ENCODE measurements at places on chromosomes 4 and X. TPM values are rescaled to one million over a fixed set of nuclear protein-coding genes. Genes with fewer than 3 reads are reported as not detected.

GRCh38 chr4:167555338-167556022 is 321.2 kb upstream of the SPOCK3 start:
- DNase-seq, result no peak

- DNase-seq, result no peak
These were observed 32.4 kb upstream of the TMEM131L start for GRCh38 chr4:153433754-153434105.

DNA sequence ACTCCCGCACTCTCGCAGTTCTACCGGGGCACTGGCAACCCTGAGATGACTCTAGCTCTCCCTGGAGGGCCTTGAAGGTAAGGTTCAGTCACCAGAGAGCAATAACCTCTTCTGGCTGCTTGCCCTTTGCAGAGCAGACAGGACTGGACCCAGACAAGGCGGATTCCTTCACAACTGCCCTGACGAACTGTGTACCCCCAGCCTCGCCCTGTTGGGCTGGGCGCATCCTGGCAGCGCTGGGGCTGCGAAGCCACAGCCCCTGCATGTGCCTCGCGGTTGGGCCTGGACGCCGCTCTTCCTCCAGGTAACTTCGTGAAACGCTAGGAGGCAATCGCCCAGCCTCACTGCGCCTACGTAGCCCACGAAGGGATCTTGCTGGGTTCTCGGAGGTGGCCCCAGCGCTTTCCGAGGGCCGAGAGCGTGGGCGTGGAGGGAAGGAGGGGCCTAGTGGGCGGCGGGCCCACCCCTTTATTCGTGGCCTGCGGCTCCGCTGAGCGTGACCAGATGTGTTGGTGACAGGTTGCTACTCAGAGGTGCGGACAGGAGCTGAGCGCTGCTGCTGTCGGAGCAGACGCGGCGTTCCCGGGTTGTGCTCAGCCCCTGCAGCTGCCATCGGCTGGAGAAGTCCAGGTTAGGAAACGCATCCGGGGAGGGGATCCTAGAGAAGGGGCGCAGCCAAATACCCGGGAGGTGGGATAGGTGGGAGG is 1.9 kb upstream of the MAMLD1 start:
- no peak for DNase-seq

GRCh38 chr4:76022677-76023076 is 620 bp downstream of the CXCL10 start:
- no peak for DNase-seq

DNA sequence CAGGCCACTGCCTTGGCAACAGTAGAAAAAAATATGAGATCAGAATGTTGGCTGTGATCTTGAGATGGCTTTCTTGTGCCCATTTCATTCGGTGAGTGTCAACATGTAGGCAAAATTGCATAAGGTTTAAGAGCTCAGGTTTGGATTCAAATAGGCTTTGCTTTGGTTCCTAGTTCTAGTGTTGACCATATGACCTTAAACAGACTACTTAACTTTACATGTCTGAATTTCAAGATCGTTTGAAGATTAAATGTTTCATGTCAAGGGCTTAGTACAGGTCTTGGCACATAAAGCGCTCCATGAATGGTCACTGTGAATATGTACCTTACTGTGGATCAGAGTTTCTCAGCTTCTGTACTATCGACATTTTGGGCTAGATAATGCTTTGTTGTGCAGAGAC is 204.2 kb downstream of the MGST2 start:
- DNase-seq, result no peak

DNA sequence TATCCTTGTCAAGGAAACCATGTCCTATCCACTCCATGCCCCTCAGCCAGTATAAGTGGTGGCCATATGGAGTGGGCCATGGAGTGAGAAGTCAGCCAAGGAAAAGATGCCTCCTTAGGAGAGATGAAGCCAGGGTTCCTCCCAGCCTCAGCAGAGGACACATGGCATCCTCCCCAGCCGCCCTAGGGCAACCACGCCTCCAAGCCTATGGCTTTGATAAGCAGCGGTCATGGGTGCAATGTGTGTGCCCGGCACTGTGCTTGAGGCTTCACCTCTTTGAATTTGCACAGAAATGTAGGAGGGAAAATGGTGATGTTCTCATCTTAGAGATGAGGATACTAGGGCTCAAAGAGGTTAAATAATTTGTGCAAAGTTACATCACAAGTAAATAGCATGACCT is 34.6 kb upstream of the TBC1D14 start:
- no peak for DNase-seq

GRCh38 chrX:13346646-13347045 is 26.8 kb upstream of the ATXN3L start:
- peak; percentile 10 for DNase-seq

DNA sequence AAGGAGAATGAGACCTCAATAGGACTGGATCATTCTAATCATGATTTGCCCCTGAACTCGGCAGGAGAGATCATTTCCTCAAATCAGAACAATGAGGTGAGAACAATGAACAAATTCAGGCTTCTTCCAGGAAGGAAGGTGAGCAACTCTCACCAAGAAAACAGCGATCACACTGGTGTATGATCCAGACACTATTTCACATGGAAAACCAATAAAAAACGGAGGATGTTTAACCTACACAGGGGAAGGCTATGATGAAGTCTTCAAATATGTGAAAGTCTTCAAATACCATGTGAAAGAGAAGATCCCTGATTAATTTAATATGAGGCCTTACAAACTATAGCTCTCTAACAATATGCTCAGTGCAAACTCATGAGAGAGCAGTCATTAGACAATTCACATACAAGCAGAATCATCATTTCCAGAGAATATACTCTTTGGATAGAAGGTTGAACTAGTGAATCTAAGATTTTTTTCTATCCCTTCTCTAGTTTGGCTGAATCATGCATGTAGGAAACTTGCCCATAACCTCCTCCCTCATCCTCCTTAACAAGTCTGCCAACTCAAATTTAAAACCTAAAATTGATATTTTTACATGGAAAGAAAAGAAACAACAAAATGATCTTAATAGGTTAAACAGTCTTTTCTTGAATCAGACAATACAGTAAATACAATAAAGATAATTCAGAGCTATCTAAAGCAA is 122.5 kb downstream of the ADAMTS3 start:
- DNase-seq, result no peak

GRCh38 chr4:77817304-77818072 is 1.7 kb downstream of the CNOT6L start:
- DNase-seq, result peak; percentile 12

GRCh38 chr4:137572647-137573046 is 40.4 kb upstream of the PCDH18 start:
- DNase-seq, result no peak

- no peak for DNase-seq
These were observed 40.6 kb downstream of the MRPL1 start for GRCh38 chr4:77903186-77903585.

- no peak for DNase-seq
These were observed 324.8 kb upstream of the INTU start for GRCh38 chr4:127307996-127308395.

DNA sequence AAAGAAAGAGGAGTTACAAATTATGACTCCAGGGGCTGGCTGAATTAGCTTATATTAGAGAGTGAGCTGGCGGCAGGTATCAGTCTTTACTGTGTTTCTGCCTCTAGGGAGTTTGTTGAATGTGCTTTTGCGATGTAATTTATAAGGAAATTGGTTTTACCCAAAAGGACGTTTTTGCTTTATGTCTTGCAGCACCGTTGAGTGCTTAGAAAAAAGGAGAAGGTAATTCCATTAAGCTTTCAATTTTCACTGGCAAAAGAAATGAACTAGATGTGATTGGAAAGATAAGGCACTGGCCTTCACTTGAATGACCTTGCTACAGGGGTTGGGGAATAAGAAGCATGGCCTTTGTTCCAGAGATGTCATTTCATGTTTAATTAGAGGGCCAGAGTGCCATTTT is 74.9 kb upstream of the CBR4 start:
- no peak for DNase-seq

DNA sequence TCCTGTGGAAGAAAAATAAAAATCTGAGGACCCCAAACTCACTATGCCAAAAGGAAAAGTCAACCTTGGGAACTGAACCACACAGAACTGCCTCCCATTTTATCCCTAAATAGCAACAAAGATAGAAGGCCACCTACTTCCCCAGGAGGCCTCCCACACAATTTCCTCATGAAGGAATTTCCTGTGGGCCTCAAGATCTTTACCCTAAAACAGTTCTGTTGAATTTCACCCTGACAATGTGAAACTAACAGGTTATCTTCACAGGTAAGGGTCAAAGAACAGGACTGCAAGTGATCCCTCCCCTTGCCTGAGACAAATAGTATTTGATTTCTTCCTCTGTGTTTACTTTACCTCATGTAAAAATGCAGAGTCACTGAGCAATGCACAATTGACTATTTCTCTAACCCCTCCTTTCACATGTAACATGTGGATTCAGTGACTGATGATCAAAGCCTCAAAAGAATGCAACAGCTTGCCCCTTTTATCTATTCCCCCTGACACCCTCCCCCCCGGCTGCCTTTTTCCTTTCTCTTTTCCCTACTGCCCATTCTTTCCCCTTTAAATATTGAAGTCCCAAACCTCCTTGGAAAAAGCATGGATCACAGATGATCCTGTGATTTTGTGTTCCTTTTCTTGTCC is 33.3 kb downstream of the MEPE start:
- no peak for DNase-seq

DNA sequence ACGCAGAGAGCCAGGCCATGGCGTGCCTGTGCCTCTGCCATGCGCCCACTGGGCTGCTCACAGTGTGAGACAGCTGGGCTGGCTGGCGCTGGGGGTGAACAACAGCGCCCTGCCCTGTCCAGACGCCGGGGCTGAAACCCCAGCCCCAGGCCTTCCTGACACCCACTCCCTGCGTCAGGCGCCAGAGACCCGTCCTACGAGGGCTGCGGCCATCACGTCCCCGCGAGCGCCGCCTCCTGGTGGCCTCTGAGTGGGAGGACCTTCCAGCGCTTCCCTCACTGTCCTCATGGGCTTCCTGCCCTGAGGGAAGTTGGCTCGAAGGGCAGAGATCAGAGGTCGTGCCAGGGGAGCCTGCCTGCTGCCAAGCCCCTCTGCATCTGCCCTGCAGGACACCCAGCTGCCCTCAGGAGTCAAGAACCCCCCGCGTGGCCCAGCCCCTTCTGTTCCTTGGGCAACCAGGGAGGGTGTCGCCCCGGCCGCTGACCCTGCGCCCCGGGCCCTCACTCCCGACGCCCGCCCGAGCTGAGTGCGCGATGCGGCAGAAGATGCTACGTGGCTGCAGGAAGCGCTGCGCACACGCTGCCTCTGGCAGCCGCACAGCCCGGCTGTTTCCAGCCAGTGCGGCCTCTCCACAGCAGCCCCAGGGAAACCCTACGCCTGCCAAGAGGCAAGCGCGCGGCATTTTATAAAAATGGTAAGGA is 16.2 kb downstream of the NELFA start:
- no peak for DNase-seq

DNA sequence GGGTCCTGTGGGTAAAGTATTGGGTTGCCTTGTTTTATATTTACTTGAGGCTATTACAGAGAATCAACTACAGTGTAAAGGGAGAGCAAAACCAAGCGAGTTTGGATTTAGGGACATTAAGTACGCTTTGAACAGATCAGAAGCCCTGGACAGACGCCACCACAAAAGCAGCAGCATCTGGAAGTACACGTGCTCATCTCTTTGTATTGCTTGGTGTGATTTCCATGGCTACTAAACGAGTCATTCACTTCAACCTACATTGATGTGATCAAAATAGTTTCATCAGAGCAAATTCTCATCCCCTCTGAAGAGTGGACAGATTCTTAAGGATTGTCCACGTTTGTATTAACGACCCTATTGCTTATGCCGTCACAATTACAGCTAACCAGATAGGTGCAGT is 85.1 kb downstream of the SORBS2 start:
- DNase-seq, result no peak

GRCh38 chrX:34350561-34351335 is 218.6 kb upstream of the FAM47A start:
- no peak for DNase-seq

DNA sequence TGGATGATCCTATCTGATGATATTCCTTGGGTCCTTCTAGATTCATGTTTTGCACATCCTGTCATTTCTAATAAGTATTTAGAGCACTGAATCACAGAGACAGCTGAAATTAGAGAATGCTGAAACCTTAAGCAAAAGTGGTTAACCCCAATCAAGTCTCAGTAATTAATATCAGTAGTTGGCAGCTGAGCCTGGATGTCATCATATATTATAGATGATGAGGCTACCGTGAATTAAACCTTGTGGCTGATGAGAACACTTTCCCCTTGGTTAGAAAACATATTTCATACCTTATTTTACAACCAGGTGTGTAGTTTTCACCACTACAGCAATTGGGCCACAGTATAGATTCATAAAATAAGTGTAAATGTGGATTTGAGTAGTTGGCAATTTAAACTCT is 499.0 kb downstream of the PDGFC start:
- no peak for DNase-seq

GRCh38 chr4:145605941-145606340 is 13.2 kb upstream of the MMAA start:
- DNase-seq, result no peak

DNA sequence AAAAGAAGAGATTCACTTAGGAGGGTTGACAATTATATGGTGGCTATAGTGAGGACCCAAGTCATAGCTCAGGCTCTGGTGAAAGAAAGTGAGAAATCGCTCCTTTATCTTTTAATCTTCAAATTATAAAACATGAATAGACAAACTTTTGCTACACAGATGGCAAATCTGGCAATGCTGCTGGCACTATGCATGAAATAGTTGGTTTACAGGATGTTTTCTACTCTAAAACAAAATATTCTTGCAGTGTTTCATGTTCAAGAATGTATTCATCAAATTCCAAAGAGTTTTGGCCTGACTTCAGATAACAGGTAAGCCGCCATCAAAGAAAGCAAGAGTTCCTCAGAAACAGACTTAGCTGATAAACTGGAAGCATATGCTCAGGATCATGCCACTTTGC is 801.2 kb downstream of the C4orf33 start:
- no peak for DNase-seq

GRCh38 chr4:5051278-5052203 is at the start of gene STK32B:
STK32B (plus strand) TSS chr4:5051480.
- peak; percentile 46 for DNase-seq

- DNase-seq, result no peak
These were observed at the start of gene TRPC5OS for GRCh38 chrX:111875881-111876280. TRPC5OS (plus strand) TSS chrX:111876181; CDS start chrX:111901850, 25,669 bp downstream.

GRCh38 chr4:992297-993110 is 700 bp downstream of the SLC26A1 start:
- peak; percentile 92 for DNase-seq

Gene MSX1
- total RNA-seq, result 0.24 TPM

Gene XAGE1A
- total RNA-seq, result not detected

Gene TRIML2
- total RNA-seq, result not detected

Gene SMIM43
- 0.17 TPM for total RNA-seq

Gene NPNT
- 40.9 TPM for total RNA-seq

Gene XG
- 0.11 TPM for total RNA-seq

Gene MYOZ2
- total RNA-seq, result not detected

Gene TCEAL9
- 28.4 TPM for total RNA-seq

Gene CENPVL1
- not detected for total RNA-seq
